ENCODE measurements at places on chromosomes 4 and X.

DNA sequence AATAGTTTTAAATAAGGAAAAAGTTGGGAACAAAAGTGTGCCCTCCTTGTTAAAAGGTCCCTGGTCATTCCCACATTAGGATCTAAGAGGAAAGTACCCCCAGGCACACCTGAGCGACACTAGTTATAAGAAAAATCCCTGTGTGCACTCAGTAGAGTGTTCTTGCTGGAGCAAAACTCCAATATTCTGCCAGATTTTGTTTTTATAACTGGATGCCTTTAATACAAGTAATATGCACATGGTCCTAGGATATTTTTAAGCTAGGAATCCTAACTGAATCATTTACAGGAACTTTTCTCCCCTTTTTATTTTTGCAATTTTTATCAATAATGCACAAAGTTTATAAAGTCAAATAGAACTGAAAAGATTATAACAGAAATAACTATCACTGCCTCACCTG, 68.6 kb downstream of the BEND4 start:
- DNase-seq, result no peak

DNA sequence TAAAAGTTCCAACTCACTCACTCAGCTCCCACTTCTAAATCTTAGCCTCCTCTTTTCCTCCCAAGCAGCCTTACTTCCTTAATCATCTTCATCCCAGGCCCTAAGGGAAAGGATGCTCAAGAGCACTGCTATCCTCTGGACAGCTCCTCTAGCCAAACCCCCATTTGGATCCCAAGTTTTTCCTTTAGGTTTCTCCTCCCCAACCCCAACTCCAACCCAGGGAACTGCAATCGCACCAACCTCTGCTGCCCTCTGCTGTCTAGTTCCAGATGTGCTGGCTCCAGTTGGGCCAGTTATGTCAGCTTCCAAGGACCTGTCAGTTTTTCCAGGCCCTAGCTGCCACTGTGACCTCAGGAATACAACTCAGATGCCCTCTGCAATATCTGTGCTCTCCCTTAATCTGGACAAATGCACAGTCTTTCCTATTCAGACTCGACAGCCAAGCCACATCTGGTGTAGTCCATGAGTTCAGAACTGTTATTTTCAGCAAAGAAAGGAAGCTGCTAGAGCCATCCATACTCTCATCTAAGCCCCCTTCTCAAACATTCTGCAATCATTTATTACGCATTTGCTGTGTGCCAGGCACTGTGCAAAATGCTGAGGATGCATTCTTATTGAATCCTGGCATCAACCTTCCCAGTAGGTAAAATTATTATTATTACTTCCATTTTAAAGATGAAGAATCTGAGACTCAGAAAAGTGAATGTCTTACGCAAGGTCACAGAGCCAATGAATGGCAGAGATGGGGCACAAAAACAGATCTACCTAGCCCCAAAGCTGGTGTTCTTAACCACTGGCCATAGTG, 12.3 kb upstream of the XPNPEP2 start:
- no peak for DNase-seq

DNA sequence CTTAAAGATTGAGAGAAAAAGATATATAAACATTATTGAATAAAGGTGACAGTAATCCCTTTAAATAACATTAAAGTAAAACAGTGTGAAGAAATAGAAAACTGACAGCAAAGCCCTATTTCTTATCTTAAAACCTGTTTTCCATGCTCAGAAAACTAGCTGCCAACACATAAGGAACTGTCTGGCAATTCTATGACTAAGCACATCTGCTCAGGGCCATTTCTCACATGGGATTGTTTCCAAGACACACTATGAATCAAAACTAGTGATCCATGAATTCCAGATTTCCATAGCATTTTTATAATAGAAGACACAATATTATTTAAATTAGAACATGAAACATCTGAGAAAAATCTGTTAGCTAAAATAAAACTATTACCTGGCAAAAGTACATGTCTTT, 113.4 kb downstream of the SCLT1 start:
- DNase-seq, result peak; percentile 13

DNA sequence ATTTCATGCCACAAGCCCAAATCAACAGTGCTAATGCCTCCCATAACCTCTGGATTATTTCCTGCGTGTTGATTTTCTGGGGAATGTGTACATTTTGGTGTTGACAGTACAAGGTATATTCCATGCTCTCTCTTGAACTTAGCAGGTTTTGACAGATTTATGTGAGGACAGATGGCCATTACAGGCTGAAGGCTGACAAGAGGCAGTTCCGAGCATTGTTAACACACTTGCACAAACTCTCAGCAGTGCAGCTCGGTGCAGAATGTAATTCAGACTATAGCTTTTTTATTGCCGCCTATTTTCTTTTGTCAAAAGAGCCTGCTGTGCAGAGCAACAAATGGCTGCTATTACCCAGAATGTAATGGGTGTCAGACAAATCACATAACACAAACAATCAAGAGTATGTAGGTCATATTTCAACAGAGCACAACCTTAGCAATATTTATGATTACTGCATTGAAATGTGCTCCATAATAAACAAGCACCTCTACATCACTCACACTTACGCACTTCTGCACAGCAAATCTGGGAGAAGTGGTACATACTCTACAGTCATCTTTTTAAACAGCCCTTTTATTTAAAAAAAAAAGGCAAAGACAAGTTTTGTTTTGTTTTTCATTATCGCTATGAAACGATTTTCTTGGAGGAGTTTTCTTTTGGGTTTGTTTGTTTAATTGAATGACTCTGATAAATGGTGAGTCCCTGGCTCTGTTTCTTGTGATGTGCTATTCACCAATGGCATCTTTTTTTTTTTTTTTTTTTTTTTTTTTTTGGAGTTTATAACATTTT, 71.6 kb downstream of the PPARGC1A start:
- DNase-seq, result no peak

- DNase-seq, result no peak
Measured at GRCh38 chr4:112284166-112284565, 1.5 kb downstream of the TIFA start.

Measured in AG04450 (cell line).